Stimulated activated CD8-positive, alpha-beta memory T cell treated with anti-CD3 and anti-CD28 coated beads, Interleukin-15, amount 100 ng/mL, for 1 hour (primary cell): ENCODE measurements at places on chromosomes 11 and 22.

GRCh38 chr11:46207270-46207669 is 70.2 kb upstream of the CREB3L1 start:
- DNase-seq = no peak

DNA sequence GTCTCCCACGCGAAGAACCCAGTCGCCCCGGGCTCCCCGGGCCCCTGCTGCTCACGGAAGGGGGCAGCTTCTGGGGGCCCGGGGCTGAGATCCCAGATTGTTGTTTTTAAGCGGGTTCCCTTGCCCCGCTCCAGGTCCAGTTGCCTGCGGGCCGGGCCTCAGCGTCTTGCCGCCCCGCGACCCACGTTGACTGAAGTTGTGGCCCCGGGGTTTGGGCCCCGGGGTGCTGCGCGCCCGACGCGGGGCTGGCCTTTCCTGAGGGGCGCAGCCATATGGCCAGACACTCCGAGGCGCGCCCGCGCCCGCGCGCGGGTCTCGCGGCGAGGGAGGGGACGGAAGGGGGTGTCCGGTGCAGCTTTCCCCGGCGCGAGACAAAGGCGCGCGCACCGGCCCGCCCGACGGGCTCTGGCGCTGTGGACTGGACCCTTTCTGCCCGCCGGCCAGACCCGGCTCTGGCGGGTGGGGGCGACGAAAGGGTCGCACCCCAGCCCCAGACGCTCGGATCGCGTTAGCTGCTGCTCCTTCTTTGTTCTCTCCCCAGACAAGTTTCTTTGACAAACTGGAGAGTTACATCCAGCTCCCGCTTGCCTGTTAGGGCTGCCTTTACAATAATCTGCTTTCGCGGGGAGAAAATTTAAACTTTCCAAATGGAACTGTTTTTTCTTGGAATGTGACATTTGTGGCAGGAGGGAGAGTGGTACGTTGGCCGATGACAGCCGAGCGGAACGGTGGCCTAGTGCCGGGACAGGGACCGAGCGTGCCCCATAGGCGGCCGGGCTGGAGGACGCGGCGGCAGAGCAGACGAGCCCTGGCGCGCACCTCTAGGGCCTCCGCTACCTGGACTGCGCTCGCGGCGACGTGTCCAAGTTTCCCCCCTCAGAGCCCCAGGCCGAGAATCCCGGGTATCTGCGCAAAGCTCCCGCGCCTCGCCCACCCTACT is 716 bp downstream of the AMOTL1 start:
- no peak for DNase-seq

DNA sequence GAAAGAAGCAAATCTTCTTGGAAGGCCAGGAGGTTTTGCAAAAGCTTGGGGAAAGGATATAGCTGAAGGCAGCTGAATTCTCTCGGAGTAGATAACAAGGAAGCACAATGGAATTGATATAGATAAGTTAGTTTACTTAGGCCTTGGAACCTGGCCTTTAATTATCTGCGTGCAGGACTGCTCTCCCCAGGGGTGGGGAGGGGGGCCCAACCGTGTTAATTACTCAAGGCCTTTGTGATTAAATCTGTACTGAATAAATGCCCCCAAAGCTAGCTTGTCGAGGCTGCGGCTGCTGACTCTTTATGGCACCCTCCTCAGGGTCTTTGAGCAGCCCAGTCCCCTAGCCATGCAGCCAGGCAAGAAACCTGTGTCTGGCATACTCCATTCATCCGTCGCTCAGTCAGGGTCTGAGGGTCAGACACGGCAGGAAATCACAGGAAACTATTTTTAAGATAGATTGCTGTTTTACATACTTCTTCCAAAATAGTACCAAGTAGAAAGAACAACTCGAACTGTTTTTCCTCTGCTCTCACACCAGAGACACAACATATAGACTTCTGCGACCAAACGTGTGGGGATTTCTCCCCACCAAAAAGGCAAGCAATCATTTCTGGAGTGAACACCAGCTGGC is 36.5 kb downstream of the MS4A2 start:
- no peak for DNase-seq

DNA sequence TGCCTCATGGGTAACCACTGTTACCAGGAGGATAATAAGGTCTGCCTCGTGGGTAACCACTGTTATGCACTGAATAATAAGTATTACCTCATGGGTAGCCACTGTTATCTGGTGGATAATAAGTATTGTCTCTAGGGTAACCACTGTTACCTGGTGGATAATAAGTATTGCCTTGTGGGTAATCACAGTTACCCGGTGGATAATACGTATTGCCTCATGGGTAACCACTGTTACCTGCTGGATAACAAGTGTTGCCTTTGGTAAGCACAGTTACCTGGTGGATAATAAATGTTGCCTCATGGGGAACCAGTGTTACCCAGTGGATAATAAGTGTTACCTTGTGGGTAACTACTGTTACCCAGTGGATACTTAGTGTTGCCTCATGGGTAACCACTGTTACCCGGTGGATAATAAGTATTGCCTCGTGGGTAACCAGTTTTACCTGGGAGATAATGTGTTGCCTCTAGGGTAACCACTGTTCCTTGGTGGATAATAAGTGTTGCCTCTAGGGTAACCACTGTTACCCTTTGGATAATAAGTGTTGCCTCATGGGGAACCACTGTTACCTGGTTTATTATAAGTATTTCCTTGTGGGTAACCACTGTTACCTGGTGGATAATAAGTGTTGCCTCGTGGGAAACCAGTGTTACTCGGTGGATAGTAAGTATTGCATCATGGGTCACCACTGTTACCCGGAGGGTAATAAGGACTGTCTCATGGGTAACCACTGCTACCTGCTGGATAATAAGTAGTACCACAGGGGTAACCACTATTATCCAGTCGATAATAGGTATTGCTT is 10.6 kb upstream of the NXPE4 start:
- no peak for DNase-seq

DNA sequence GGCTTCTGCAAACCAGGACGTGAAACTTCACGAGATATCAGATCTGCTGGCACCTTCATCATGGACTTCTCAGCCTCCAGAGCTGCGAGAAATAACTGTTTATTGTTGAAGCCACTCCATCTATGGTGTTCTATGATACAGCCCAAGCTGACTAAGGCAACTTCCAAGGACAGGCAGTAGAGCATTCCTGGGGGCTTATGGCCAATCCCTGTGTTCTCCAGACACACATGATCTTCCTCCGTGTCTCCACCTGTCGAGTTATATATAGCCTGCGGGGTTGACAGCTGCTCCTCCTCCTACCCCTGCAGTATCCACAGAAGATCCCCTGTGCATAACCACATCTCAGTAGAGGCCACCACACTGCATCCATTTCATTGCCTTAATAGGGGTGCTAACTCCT is 11.0 kb downstream of the TP53AIP1 start:
- no peak for DNase-seq
